ENCODE measurements at places on chromosomes 4 and X. TPM values are rescaled to one million over a fixed set of nuclear protein-coding genes. Genes with fewer than 3 reads are reported as not detected.
A peak's percentile ranks its signal among the peaks of the same experiment; 100 is the strongest.

DNA sequence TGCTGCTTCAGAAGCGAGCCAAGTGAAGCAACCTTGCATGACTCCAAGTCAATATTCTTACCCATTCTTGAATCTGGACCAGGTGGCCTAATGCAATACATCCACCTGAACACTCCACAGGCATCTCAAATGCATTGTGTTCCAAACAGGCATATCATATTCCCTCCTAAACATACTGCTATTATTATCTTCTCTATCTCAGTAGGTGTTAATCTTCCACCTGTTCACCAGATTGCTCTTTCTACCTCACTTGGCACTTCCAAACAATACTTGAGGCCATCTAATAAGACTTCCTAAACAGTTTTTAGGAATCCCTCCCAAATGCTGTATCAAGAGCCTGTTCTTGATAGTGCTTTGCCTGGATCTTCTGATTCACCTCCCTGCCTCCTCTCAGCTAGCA, 90.7 kb downstream of the GPRIN3 start:
- no peak overlapping the region for H3K4me3 ChIP-seq
- DNase-seq = no peak
- no peak overlapping the region for H3K27ac ChIP-seq
- no peaks in the 10 kb centered on the region for H3K36me3 ChIP-seq

DNA sequence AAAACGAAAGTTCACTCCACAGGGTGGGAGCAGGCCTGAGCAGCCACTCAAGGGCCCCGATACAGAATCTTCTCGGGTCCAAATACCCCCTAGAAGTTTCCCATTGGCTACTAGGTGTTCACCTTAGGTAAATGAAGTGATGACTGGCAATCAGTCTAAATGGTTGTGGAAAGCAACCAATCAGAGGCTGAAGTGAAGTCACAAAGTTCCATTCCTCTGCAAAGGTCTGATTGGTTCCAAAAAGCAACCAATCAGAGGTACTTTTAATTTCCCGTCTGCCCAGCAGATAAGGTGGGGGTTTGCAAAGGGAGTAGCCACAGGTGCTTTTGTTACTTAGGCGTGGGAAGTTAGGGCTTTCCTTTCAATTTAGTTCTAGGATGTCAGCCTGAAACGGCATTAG, 58.2 kb upstream of the NKAP start:
- peaks cover 55% of the 10 kb centered on the region for H3K27me3 ChIP-seq
- no peak overlapping the region for H3K27ac ChIP-seq
- H3K4me1 ChIP-seq = peaks cover 5% of the 10 kb centered on the region

Gene GAB1
- total RNA-seq = 0.96 TPM

DNA sequence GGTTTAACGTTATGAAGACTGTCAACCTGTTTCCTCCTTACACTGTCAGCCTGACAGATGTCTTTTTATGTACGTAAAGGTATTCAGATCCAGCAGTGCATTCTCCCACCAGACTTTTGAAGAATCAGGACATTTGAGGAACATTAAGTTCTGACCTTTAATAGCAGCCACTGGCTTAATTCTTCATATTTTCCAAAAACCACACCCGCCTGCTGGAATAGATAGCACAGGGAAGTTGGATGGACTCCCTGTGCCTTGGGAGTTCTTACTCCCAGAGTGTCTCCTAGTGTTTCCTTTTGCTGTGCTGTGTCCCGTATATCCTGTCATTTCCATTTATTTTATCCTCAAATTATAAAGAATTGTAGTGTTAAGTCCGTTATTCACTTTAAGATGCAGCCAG, 94.5 kb downstream of the AFF1 start:
- H3K36me3 ChIP-seq = peaks cover 4% of the 10 kb centered on the region
- H3K27ac ChIP-seq = no peak overlapping the region
- H3K27me3 ChIP-seq = no peaks in the 10 kb centered on the region
- peaks cover 24% of the 10 kb centered on the region for H3K4me1 ChIP-seq
- no peak for DNase-seq

DNA sequence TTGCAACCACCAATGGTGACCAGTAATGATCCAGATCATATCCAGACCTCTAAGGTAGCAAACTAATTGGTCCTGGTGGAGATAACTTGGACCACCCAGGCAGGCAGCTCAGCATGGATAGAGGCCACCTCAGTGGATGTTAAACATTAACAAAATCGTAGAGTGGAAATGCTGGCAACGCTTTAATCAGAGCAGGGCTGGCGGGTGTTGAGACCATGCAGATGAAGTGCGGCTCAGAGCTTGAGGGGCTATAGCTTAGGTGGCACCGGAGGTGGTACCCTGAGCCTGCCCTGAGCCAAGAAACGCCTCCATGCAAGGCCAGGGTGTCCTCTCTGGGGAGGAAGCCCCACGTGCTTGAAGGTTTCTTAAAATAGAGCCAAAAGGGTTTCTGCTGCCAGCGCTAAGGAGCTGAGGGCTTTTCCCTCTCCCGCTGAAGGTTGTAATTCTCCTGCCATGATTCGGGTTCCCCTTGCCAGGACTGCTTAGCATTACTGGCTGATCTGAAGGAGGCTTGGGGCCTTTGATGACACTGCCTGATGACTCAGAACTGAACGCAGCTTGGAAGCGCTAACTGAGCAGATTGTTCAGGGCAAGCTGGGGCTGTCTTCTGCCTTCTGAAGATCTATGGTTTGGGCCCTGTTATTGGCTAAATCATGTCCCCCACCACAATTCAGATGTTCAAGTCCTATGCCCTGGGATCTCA, 177.8 kb upstream of the ATP6AP2 start:
- H3K36me3 ChIP-seq = no peaks in the 10 kb centered on the region
- no peak overlapping the region for H3K27ac ChIP-seq
- H3K27me3 ChIP-seq = no peaks in the 10 kb centered on the region
- no peak overlapping the region for H3K4me3 ChIP-seq
- H3K4me1 ChIP-seq = no peaks in the 10 kb centered on the region

DNA sequence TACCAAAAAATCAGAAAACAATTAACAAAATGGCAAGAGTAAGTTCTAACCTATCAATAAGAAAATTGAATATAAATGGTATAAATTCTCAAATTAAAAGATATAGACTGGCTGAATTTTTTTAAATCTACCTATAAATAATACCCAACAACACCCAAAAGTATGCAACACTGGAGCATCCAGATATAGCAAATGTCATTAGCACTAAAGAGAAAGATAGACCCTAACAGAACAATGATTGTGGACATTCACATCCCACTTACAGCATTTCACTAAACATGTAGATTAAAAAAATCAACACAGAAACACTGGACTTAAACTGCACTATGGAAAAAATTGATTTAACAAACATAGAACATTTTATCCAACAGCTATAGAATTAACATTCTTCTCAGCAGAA, 673.0 kb upstream of the GRID2 start:
- no peak overlapping the region for H3K4me3 ChIP-seq
- no peaks in the 10 kb centered on the region for H3K4me1 ChIP-seq
- no peak for DNase-seq
- no peak overlapping the region for H3K27ac ChIP-seq
- H3K27me3 ChIP-seq = no peaks in the 10 kb centered on the region

Gene GATA1
- total RNA-seq = not detected

GRCh38 chr4:141636082-141636770, at the start of gene IL15:
TSS of gene IL15 (plus strand) at chr4:141636583. CDS start at chr4:141719465, 82,882 bp downstream.
- peak within 1 kb of the TSS; percentile 14 for H3K27ac ChIP-seq
- H3K27me3 ChIP-seq = peaks cover 38% of the 10 kb centered on the region
- H3K36me3 ChIP-seq = no peaks in the 10 kb centered on the region
- H3K4me1 ChIP-seq = peaks cover 7% of the 10 kb centered on the region
- peak; percentile 57 for DNase-seq

DNA sequence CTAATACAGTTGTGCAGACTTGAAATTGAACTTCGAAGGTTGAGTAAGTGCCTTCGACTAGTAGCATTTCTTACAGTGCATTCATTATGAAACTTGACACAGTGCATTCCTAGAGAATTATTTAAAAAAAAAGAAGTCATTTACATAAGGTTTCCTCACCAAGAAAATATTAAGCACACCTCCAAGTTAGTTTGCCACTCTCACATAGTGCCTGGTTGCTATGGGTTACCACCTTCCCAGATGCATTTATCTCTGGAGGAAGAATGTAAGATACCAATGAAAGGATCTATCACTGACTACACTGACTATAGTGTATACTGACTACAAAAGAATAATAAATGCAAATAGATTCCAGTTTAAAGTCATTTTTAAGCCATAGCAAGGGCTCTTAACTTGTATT, 311.9 kb upstream of the RASGEF1B start:
- H3K27me3 ChIP-seq = no peaks in the 10 kb centered on the region
- no peak for DNase-seq
- H3K36me3 ChIP-seq = no peaks in the 10 kb centered on the region
- no peak overlapping the region for H3K4me3 ChIP-seq
